ENCODE measurements at places on chromosomes 7 and 10.

DNA sequence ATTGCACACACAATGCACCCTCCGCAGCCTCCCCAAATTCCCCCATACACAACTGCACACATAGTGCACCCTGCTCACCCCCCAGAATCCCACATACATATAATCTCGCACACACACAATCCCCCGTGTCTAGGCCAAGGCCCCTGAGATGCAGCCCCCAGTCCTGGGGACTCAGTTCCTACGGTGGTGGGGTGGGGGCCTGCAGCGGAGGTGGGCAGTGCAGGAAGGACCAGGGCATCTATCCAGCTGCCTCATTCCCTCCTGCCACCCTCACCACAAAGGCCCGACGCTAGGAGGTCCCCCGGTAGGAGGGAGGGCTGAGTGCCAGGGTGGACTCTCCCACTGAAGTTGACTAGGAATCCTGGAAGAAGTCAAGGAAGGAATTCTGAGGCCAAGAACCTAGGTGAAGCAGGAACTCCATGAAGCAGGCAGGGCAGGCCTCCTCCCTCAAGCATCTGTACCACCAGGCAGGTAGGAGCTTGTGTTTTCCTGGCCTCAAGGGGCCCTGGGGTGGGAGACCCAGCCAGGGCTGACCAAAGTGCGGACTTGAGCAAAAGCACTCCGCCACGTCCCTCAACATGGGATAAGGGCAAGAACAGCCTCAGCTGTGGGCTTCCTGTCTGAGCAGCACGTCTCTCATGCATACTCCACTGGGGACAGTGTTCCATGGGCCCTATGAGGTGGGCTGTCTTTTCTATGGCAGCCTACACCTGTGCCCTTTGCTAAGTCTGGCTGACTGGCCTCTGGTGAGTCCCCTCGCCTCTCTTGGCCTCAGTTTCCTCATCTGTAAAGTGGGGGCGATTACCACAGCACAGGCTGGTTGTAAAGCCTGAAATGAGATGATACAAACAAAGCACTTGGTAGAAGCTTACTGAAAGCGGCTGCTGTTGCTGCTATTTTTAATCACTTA lies 145.7 kb downstream of the MAPK8 start:
- DNase-seq, result no peak

- DNase-seq, result no peak
Observed at GRCh38 chr7:65800890-65801341, 72.0 kb upstream of the VKORC1L1 start.

DNA sequence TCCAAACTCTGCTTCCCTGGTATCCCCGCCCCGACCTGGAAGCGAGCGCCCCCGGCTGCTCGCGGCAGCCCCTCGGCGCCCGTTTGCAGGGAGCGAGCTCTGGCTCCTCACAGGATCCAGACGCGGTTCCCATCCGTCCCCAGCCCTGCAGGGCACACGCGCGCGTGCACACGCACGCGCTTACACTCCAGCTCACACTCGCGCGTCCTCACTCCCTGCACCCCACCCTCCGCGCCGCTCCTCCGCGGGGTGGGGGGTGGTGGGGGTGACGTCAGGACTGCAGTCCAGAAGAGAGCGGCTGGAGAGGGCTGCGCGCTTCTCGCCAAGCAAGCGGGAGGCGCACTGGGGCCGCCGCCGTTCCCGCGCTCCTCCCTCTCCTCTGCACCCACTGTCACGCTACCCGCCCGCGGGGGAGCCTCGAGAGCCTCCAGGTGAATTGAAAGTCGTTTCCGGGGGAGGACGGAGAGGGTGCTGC lies 255.6 kb downstream of the OTUD1 start:
- no peak for DNase-seq

DNA sequence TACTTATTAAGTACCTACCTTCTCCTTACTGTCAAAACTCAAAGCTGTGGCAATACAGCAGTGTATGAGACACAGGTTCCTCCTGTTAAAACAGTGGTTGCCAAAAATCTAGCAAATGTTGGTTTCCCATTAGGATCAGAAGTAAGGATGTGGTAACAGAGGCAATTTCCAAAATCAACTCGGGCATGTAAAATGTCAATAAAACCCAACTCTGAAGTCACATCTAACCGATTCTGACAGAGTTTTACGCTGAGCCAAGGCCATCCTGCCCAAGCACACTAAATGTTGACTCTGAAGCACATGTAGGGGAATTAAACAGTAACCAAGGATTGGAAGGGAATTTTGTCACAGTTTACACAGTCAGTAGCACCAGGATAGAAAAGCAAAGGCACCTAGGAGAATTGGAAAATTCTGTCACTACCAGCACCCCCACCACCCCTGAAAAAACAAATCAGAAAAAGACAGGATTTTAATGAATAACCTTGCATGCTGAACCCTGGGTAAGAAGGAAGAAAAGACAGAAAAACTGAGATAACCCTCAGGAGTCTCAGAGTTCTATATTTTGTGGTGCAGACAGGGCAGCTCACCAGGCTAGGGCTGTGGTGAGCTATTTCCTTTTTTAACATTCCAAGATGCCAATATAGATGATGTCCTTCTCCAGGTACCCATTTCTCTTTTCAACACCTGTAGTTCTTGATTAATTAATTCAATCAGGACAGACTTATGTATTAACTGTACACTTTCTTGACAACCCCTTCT lies 119.5 kb downstream of the DOCK4 start:
- DNase-seq, result no peak

DNA sequence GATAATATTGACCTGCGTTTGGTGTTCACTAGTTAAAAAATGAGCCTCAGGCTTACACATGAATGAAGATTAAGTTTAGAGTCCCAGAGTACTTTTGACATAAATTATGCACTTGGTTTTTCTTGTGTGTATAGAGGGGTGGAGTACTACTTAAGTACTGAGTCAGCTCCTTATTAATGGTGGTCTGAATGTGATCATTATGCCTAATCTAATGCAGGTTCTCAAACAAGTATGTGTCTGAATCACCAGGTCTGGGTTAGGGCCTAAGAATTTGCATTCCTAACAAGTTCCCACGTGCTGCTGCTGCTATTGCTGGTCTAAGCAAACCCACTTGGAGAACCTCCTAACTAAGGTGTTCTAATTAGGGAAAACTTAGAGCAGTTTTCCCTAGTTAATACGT lies 30.7 kb upstream of the STOX1 start:
- no peak for DNase-seq

DNA sequence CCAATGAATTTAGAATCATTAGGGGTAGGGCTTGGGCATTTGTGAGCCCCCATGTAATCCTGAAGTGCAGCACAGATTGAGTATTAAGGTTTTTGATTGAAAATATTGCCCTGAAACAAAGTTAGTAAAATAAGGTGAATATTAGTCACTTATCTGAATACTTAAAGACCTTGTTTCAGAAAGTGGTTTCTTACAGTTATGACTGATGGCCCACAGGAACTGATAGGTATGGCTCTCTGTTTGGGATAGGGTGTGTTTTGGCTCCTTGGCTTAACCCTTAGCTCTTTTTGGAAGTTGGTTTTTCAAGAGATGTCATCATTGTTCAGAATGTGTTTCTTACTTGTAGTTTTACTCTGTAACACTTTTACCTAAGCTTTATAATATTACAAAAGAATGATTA lies 34.8 kb downstream of the MDFIC start:
- no peak for DNase-seq

- DNase-seq, result no peak
Observed at GRCh38 chr7:88347517-88347916, 40.8 kb upstream of the STEAP4 start.

DNA sequence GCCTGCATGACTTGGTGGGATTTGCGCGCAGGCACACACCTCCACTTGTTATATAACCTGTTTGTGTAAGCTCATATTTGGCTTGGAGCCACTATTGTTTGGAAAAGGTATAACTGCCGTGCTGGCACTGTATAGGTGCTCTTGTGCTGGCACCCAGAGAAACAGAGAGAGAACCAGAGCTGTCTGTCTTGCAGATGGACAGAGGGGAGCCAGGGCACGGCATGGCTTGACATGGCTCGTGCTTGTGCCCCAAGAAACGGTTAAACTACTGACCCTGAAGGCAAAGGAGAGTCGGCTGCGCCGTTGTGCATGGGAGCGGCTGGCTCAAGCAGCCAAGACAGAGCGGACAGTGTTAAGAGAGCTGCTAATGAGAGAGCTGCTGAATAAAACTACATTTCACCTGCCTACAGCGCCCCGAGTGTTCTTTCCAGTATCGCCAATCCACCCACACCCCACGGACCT lies 23.2 kb downstream of the RAPGEF5 start:
- DNase-seq, result no peak

- no peak for DNase-seq
Observed at GRCh38 chr10:121405096-121405495, 193.1 kb downstream of the FGFR2 start.

- DNase-seq, result no peak
Observed at GRCh38 chr7:87592300-87592699, 8.4 kb downstream of the ABCB1 start.

DNA sequence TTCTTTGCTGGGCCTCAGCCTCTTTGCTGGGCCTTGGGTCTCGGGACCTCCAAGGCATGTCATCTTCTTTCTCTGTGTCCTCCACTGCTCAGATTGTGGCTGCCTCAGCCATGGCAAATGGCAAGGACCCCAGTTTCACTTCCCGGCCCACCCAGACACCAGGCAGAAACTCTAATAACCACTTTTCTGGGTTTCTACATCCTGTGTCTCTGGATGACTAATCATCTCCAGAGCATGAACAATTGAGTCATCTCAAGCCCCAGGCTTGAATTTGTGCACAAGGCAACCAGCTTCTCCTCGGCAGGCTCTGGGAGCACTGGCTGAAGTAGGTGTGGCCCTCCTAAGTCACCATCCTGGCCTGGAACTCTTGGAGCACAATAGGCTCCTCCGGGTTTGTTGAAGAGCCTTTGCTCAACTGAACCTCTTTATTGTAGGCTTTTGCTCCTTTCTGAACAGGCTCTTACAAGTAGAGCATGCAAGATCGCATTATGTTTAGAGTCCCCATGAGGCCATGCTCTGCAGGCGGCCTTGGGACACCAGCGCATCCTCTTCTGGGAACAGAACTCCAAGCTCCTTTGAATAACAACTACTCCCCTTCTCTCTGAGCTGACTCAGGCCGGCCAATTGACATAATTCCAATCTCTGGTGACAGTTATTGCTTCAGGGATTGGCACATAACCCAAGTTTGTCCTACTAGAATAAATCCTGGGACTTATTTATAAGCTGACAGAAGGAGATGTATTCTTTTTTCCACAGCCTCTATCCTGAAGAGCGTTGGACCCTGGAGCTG lies 218.1 kb downstream of the WDR11 start:
- DNase-seq, result peak; percentile 42

- DNase-seq, result no peak
Observed at GRCh38 chr7:50613473-50613872, 48.3 kb upstream of the DDC start.

- no peak for DNase-seq
Observed at GRCh38 chr10:122649903-122650302, 49.7 kb downstream of the C10orf120 start.

DNA sequence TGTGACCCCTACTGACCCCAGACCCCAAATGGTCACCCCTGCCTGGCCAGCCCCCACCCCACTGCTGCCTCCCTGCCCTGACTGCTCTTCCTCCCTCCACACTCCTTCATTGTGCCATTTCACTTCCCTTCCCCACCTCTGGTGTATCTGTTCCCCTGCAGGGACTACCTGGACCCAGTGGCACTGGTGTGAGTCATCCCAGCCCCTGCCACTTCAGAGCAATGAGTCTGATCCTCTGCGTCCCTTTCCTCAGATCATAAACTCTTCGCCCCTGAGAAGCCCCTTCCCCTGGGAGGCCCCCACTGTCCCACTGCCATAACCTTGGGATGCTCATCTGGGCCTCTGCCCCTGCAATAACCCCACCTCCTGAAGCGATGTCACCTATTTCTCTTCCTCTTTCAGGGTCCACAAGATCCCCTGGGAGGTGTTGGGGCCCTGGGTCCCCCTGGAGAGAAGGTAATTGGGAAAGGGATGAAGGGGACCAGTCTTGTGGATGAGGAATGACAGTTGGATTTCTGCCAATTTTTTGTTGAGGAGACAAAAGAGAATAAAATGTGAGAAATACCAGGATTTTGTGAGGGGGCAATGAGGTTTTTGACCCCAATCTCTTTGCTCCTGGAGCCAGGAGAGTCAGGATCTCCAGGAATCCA lies 19.1 kb upstream of the VOPP1 start:
- no peak for DNase-seq

DNA sequence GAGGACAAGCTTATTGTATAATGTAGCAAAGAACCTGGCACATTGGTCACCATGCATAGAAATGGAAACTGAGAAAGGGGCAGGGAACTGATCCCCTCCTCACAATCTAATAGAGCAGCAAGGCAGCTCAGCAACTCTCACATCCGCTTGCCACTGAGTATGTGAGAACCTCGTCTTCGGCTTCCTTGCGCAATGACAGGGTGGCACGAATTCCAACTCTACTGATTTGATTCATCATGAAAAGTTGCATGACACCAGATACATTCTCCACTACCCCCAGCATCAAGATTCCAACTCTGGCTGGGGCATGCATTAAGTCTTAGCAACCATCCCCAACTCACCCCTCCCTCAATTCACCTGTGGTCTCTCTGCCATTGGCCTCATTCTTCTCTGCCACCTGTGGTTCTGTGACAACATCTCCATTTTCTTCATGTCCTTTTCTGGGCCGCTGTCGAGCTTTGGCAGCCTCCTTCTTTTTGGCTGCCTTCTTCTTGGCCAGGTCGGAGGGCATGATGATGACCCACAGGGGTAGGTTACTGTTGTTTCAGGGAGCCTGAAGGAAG lies 976 bp downstream of the ABCF2 start:
- no peak for DNase-seq

DNA sequence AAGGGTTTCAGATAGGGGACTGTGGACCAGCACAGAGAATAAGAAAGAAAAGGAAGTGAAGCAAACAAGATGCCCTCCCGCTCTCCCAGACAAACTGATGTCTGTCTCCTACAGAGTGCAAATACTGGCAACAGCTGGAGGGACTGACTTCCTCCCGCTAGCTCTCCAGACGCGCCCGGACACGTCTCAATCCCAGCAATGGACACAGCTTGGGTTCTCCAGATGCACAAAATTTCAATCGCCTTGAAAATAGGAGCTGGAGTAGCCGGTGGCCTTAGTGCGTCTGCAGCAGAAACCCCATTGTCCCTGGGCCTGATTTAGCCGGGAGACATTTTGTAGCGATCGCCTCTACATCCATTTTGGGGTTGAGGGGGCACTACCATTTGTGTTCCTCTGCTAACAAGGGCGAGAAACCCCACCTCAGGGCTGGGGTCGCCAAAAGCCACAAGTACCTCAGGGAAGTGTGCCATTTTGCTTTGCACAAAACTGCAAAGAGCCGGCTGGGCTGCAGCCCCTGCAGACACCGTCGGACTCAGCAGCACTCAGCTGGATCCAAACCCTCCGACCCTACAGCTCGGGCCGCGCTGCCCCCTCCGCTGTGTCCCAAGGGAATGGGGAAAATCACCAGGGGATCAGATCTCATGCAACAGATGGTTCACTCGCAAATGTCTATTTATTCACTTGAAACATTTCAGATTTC lies 5.9 kb downstream of the CPA2 start:
- no peak for DNase-seq

DNA sequence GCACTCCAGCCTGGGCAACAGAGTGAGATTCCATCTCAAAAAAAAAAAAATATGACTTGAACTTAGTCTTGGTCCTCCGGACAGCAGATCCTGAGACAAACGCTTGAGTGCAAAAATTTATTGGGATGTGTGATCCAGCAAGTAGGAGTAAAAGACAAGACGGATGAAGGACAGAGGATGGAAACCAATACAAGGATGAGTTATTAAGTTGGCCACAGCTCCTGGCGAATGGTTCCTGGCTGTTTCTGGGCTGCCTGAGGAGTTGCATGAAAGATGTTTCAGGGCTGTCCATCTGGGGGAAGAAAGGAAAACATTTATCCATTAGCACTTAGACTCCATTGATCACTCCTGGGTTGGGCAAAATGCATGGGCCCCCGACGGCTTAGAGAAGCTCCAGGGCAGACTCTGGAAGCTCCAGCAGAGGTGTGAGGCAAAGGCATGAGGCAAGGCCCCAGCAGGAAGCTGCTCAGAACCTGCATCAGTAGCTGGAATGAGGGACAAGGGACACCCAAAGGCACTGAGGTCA lies 98.3 kb upstream of the ZNF438 start:
- DNase-seq, result no peak

All from kidney epithelial cell (primary cell).